ENCODE measurements at places on chromosomes 16 and 17.
A peak's percentile ranks its signal among the peaks of the same experiment; 100 is the strongest.

- no peak overlapping the region for H3K4me3 ChIP-seq
- H3K27me3 ChIP-seq: peaks cover 24% of the 10 kb centered on the region
- H3K36me3 ChIP-seq: no peaks in the 10 kb centered on the region
- H3K4me1 ChIP-seq: no peaks in the 10 kb centered on the region
- no peak for DNase-seq
Measured at GRCh38 chr16:80341263-80341662, 199.5 kb upstream of the DYNLRB2 start.

- no peak for DNase-seq
- H3K27ac ChIP-seq: peak overlapping the region; percentile 98
- peak overlapping the region; percentile 82 for H3K4me3 ChIP-seq
- no peaks in the 10 kb centered on the region for H3K27me3 ChIP-seq
- H3K4me1 ChIP-seq: peaks cover 49% of the 10 kb centered on the region
Measured at GRCh38 chr17:7217113-7217987, 2.3 kb downstream of the DLG4 start.

DNA sequence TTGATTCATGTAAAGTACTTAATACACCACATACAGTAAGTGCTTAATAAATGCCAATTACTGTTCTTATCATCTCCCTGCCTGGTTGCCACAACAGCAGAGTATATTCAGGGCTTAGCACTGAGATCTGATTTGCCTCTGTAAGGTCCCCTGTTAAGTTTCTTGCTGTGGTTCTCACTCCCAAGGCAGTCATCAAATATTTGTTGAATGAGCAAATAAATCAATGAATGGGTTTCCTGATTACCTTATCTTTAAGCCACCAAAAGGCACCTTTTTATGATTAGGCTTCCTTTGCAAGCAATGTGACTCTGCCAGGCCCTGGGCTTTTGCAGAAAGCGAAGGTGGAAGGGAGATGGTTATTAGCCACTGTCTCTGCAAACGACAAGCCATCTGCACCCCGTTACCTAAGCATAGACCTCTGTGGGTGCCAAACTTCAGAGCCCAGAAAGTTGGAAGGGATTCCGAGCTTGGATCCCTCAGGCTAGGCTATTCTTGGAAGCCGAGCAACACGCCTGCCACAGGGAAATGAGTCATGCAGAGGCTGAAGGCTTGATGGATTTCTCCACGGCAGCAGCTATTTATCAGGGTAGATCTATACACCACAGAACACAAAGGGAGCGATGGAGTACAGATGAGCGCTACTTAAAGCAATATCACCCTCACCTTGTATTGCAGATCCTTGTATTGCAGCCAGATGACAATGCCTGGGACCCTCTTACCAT lies 102.0 kb downstream of the GRIN2A start:
- H3K4me1 ChIP-seq: no peaks in the 10 kb centered on the region
- no peak overlapping the region for H3K27ac ChIP-seq
- no peaks in the 10 kb centered on the region for H3K36me3 ChIP-seq
- no peak for DNase-seq
- H3K27me3 ChIP-seq: no peaks in the 10 kb centered on the region

- no peak overlapping the region for H3K4me3 ChIP-seq
- no peak overlapping the region for H3K27ac ChIP-seq
- H3K27me3 ChIP-seq: peaks cover 3% of the 10 kb centered on the region
- H3K36me3 ChIP-seq: no peaks in the 10 kb centered on the region
- H3K4me1 ChIP-seq: peaks cover 4% of the 10 kb centered on the region
Measured at GRCh38 chr17:58184308-58184985, 8.1 kb upstream of the EPX start.

DNA sequence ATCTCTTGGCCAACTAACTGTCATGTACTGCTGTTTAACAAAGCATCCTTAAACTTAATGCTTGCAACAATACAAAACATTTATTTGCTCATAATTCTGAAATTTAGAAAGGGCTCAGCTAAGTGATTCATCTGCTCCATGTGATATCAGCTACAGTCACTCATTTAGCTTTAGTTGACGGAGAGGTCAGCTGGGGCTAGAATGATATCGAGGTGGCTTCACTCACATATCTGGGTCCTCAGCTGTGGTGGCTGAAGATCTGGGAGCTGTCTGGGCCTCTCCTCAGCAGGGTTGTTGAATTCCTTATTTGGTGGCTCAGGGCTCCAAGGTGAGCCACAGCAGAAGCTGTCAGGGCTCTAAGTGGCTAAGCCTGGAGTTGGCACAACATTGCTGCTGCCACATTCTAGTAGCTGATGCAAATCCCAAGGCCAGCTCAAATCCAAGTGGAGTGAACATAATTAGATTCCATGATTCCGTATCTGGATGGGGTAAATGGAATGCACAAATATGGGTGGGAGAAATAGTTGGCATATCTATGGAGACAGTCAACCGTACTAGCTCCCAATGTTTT lies 62.8 kb downstream of the HS3ST3A1 start:
- no peaks in the 10 kb centered on the region for H3K36me3 ChIP-seq
- DNase-seq: no peak
- H3K4me3 ChIP-seq: no peak overlapping the region
- peaks cover 16% of the 10 kb centered on the region for H3K27me3 ChIP-seq
